GM23338 (cell line): ENCODE measurements at places on chromosomes 16 and 17. TPM values are rescaled to one million over a fixed set of nuclear protein-coding genes. Genes with fewer than 3 reads are reported as not detected.

GRCh38 chr16:89407925-89408300, 82.4 kb downstream of the ANKRD11 start:
- DNase-seq: no peak

DNA sequence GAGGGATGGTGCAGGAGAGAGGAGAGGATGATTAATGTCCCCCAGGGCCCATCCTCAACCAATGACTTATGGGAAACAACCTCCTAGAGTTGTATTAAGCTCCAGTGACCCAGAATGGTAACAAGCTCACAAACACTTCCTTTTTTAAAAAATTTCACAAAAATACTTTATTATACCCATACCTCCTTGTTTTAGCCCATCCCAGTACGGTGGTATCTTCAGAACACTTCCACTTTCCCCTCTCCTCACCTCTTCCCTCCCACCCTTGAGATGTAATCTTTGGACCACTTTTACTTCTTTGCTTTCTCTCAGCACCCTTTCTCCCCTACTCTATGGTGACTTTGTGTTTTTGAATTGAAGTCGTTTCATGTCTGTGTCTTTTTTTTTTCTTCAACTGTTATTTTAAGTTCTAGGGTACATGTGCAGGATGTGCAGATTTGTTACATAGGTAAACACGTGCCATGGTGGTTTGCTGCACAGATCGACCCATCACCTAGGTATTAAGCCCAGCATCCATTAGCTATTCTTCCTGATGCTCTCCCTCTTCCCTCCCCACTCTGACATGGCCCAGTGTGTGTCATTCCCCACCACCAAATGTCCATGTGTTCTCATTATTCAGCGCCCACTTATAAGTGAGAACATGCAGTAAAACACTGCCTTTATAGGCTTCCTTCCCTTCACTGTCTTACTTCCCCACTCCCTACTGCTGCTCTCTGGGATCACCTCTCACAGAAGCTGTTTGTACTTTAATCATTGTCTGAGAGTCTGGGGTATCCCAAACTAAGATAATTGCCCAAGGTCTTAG, 124.5 kb downstream of the PRKCB start:
- DNase-seq: no peak

DNA sequence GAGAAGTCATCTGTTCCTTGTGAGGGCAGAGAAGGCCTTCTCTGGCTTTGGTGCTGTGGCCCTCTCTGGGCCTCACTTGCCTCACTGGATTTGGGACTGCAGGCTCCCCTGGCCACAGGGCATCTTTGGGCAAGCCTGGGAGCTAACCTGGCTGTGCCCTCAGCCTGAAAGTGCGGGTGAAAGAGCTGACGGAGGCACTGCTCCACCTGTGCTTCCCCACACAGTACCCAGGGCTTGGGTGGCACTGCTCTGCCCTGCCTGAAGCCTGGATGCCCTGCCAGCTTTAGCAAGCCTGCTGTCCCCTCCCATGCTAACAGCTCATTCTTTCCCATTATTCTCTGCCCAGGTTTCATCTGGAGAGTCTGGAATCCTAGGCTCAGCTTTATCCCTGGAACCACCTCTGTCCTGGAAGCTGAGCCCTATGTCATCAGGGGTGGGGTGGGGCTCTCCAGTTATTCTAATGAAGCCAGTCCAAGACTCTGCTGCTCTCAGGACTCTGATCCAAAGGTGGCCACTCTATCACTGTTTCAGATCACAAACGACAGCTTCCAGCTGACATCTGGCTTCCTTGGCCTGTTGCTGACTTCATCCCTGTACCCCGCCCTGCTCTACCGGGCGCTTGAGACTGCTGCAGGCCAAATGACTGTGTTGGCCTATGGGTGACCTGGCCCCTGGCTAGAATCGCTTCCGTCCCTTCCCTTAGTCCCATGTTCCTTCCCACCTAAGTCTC, 29.3 kb downstream of the HIC1 start:
- no peak for DNase-seq

- no peak for DNase-seq
These were observed 17.4 kb downstream of the RPA1 start for GRCh38 chr17:1847191-1847590.

- DNase-seq: no peak
These were observed 2.9 kb upstream of the EPX start for GRCh38 chr17:58189436-58190146.

DNA sequence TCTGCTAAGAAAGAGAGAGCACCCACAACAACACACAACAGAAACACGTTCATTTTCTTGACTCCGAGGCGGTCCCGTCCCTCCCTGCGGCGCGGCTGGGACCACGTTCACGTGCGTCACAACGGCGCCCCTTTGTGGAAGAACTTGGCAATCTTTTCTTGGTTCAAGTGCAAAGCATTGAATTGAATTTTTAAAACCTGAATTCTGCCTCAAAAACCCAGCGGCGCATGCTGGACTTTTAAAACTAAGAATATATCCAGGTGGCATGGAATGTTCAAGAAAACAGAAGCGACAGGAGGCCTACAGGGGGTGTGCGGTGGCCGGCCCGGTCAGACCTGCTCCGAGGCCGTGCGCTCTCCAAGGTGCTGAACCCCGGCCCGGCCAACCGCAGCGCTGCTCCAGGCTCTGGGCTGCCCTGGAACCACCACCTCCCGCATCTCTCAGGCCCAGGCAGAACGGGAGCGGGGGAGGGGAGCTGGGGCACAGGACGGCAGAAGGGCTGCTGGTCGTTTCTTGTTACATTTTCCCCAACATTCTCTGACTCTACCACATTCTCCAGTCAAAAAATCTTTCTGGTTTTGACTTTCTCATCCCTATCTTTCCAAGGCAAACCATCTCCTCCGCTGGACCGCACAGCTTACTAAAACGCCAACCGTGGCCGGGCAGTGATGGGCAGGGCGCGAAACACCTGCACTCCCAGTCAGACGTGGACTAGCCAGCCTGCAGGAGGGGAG, 3.4 kb upstream of the HEXD start:
- DNase-seq: peak; percentile 94

DNA sequence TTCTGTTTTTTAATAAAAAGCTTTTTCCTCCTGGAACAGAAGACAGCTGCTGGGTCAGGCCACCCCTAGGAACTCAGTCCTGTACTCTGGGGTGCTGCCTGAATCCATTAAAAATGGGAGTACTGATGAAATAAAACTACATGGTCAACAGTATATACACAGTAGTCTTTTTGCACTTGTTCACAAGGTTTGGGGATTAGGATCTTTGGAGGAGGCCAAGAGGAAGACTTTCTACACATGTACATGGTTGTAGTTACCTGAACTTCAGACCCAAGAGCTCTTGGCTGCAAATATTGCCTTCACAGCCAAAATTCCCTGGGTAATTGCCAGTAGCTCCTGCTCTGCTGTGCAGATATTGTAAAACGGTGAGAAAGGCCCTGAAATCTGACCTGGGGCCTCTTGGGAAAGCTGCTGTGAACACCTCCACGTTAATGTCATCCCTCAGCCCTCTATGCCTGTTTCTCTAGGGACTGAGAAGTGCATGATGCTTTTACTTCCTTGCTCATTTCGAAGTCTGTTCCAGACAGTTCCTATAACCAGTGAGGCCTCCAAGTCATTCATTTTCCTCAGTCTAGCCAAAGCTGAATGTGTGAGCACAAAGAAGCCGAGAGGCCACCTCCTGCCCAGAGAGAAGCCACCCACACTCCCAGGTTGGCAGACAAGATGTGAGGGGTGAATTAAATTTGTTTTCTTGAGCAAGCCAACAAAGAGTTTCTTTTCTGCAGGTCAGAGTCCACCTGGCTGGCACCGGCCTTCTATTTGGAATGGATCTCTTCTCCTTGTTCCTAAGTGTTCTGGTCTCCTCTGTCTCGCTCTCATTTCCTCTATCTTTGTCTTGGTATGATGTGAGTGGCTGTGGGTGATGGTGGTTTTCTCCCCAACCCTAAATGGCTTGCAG, 15.9 kb downstream of the ANKRD40 start:
- DNase-seq: no peak

DNA sequence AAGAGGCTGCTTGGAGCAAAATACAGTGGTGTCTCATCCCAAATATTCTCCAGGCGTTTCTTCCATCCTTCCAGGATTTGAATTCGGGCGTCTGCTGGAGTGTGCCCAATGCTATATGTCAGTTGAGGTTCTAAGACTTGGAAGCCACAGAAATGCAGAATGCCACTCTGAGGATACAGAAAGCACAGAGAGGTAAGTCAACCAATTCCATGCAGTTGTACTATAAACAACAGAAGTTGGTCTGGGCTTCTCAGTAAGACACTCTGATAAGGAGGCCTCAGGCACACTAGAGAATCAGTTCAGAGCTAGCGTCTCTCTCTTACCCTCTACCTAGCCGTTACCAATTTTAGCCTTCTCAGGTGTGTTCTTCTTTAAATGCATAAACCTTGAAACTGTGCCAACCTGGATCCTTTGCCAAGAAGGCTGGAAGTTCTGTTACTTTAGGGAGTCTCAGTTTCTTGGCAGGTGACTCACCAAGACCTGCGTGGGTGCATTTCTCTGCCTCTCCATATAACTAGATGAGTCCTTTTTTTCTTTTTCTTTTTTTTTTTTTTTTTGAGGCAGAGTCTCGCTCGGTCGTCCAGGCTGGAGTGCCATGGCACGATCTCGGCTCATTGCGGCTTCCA, 15.1 kb downstream of the NQO1 start:
- no peak for DNase-seq

GRCh38 chr16:85172455-85173145, 60.3 kb upstream of the CIBAR2 start:
- DNase-seq: peak; percentile 78

DNA sequence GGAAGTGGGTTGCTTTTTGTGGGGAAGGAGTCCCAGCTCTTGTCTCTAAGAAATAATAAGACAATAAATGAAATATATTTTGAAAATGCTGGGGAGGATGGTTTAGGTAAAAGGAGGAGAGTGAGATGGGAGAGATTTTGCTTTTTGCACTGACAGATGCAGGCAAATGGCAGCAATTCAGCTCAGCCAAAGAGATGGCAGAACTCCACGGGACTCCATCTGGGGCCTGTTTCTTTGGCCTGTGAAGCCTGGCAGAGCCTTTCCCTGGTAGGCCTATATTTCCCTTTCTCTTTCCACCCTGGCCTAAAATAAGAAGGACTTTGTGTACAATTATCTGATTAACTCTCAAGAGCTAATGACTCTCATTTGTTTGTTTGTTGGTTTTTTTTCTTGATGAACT, 1525.1 kb downstream of the CDH11 start:
- DNase-seq: no peak

DNA sequence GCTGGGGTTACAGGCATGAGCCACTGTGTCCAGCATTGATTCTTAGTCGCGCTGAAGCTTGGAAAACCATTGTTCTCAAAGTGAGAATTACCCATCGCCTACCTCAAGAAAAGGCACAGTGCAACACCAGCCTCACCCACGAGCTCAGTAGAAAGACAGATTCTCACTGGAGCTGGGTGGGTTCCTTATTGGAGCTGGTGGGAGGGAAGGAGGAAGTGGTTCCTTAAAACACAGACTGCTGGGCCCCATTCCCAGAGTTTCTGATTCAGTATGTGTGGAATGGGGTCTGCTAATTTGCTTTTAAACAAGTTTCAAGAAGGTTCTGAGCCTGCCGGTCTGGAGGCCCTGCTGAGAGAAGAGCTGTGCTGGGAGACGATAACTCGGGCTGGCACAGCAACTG, 264.7 kb downstream of the ENGASE start:
- no peak for DNase-seq

DNA sequence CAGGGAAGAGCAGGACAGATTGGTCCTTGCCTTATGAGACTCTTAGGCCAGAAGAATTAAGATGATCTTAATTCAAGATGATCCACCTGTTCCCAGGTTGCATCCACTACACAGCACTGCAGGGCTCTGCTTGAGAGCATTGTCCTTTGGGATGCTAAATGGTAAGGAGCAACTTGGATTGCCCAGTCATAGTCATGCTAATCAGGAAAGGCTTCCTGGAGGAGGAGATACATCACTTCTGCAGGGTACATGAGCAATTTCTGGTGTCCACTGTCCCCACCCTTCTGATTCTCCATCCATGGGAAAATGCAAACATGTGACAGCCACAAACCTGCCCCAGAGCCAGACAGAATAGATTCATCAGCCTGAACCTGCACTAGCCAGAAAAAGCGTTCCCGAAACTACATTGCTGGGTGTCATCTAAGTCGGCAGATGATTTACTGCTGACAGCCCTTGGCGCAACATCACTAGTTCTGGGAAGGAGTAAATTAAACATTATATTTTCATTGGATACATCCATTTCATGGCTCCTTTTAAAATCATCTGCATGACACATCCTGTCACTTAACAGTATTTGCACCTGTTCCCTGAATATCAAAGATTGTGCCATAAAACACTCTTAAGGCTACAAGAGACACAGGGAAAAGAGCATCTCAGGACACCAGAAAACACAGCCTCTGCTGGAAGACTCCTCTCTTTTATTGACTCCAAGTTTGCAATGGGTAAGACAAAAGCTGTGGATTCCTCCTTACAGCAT, 282.2 kb downstream of the MAF start:
- DNase-seq: peak; percentile 60

GRCh38 chr17:73495641-73496040, 148.6 kb downstream of the SDK2 start:
- DNase-seq: no peak

- no peak for DNase-seq
These were observed 212.5 kb upstream of the EEF2KMT start for GRCh38 chr16:5309946-5310611.

DNA sequence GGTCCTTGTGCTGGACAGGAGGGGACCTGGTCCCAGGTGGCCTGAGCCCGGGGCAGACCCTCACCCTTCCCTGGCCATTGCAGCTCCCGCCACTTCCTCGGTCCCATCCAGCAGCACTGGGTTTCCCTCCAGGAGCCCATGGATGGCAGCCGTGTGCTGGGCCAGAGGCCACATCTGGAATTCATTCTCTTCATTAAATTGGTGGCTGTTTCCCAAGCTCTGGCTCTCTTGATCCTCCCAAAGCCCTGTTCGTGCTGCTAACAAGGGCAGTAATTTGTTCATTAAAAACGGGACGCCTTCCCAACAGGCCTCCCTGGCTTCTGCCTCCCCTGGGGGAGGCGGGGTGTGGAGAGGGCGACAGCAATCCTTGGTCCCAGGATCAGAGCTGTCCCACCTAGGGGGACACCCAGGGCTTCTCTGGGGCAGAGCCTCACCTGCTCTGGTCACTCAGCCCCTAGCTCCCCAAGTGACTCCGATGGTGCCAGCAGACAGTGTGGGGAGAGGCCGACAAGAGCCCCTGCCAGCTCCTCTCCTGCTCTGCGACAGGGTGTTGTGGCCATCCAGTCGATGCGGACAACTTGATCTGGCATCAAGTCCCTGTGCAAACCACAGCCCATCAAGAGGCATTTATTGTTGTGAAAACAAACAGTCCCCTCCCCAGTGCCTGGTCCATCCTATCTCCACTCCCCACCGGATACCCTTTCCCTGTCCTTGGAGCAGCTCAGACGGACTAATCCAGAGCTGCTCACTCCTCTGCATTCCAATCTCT, 44.0 kb downstream of the SDK2 start:
- DNase-seq: no peak

GRCh38 chr17:9905902-9906301, 831 bp upstream of the RCVRN start:
- DNase-seq: peak; percentile 77

FOXN1 gene
- total RNA-seq: not detected in 2 replicates

MPV17L gene
- 8.0 and 11.7 TPM in 2 replicates for total RNA-seq

OR4D1 gene
- 0.08 and 0.10 TPM in 2 replicates for total RNA-seq

UNK gene
- 65.2 and 67.0 TPM in 2 replicates for total RNA-seq

SLC52A1 gene
- total RNA-seq: 0.63 and 1.3 TPM in 2 replicates

CCL2 gene
- total RNA-seq: 1.5 and 4.9 TPM in 2 replicates

PTX4 gene
- not detected in 2 replicates for total RNA-seq

ARL5C gene
- total RNA-seq: not detected in 2 replicates

TMEM100 gene
- 0.10 TPM in 1 of 2 replicates, not detected in the other for total RNA-seq

GNG13 gene
- not detected in 2 replicates for total RNA-seq

ARL17A gene
- 24.4 and 47.1 TPM in 2 replicates for total RNA-seq

DLG4 gene
- total RNA-seq: 28.7 and 31.0 TPM in 2 replicates

TRAPPC1 gene
- 45.2 and 52.4 TPM in 2 replicates for total RNA-seq

ZNF19 gene
- total RNA-seq: 3.5 and 4.8 TPM in 2 replicates
